Prostate gland (tissue), 2 donors: ENCODE measurements at places on chromosomes 13 and 19.

DNA sequence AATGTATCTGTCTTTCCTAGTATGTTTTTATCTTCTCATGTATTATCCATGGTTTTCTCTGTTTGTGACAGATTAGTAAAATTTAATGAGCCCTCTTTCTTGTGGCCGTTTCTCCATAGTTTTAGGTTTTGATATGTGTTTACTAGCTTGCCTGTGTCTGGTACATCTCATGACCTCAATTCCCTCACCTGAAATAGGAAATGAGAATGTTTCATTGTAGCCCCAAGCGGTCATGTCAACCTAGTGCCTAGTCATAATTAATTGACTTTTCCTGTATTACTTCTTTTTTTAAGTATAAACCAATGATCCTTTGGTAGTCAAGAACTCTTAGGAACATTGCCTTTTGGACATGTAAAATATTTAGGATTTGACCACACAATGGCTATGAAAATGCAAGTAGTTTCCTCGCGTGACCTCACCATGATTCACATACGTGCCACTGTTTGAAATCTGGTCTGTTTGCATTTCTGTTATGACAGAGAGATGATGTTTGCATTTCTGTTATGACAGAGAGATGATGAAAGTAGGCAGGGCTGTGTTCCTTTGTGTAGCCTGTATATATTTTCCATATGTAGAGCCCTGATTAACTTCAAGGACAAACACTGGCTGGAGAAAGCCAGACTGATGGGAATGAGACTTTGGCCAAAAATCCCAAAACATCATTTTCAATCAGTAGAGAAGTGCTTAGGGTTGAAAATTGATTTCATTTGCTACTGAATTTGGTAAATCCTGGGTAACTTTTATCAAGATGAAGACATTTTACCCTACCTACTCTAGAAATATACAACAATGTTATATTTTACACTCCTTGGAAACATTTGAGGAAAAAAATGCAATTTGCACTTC, 104.8 kb downstream of the TNFRSF19 start:
- no peaks in the 10 kb centered on the region for H3K27me3 ChIP-seq
- no peaks in the 10 kb centered on the region for H3K36me3 ChIP-seq
- no peak overlapping the region for H3K4me3 ChIP-seq
- no peak for DNase-seq
- H3K4me1 ChIP-seq: no peaks in the 10 kb centered on the region

- peak within 1 kb of the TSS; percentile 18 for H3K4me3 ChIP-seq
- H3K36me3 ChIP-seq: no peaks in the 10 kb centered on the region
- H3K27me3 ChIP-seq: no peaks in the 10 kb centered on the region
- peak within 1 kb of the TSS; percentile 45 for H3K27ac ChIP-seq
These were observed at the start of gene EPS8L1 for GRCh38 chr19:55075371-55075998. EPS8L1 (plus strand) TSS chr19:55075869; CDS start chr19:55076445, 576 bp downstream.

- no peak for DNase-seq
- H3K4me3 ChIP-seq: no peak overlapping the region
- H3K36me3 ChIP-seq: peaks cover 4% of the 10 kb centered on the region
- H3K27ac ChIP-seq: no peak overlapping the region
- no peaks in the 10 kb centered on the region for H3K4me1 ChIP-seq
These were observed 27.3 kb downstream of the PNPLA6 start for GRCh38 chr19:7562646-7563393.

DNA sequence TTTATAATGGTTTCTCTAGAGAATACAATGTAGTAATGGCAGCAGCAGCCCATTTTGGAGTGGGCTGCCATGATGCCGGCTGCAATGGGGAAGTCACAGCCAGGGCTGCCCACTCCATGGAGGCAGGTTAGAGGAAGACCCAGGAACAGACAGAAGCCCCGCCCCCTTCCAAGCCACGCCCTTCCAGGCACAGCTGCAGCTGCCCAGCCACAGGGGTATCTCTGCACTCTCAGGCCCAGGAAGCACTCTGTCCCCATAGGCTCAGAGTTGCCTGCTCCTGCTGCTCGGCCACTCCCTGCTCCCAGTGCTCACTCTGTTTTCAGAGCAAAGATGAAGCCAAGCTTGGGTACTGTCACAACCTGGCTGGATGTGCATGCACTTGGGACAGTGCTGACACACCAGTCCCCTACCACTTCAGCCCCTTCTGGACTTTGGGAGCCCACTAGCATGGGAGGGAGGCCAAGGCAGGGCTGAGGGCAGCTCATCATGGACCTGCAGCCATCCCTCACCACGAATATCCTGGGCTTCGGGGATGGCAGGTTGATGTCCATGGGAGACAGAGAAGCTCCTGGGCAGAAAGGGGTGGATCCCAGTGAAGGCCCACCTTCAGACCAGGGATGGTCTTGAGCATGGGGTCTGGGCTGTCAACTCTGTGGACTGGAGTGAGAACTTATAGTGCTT, 1224.2 kb downstream of the SLITRK5 start:
- no peaks in the 10 kb centered on the region for H3K27me3 ChIP-seq
- no peaks in the 10 kb centered on the region for H3K4me1 ChIP-seq
- no peak for DNase-seq
- no peak overlapping the region for H3K27ac ChIP-seq

GRCh38 chr13:45109102-45109720, 11.1 kb upstream of the GTF2F2 start:
- no peaks in the 10 kb centered on the region for H3K36me3 ChIP-seq
- DNase-seq: no peak
- H3K4me1 ChIP-seq: no peaks in the 10 kb centered on the region
- H3K4me3 ChIP-seq: no peak overlapping the region
- no peak overlapping the region for H3K27ac ChIP-seq

DNA sequence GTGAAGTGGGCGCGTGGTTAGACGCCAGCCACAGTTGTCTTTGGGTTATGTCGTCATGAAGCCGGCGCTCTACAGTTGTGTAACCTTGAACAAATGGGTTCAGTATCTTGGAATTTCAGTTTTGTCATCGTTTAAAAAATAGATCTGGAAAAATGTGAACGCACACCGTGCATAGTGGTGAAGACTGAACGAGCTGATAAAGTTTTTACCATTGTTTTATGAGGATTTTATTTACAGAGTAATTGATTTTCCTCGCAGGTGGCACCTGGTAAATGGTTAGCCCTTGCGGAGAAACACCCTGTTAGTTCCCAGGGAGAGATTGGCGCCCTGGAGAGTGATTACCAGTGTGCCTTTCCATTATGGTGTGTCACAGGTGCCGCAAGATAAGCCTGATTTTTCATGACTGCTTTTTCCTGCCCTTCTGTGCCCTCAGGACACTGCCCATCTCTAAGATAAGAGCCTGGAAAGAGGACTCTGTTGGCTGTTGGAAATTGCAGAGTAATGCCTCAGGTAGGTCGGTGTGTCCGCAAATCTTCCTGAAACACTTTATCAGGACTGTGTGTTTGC, 577 bp downstream of the ZNF181 start:
- peak overlapping the region; percentile 87 for H3K4me3 ChIP-seq
- DNase-seq: no peak
- H3K27me3 ChIP-seq: no peaks in the 10 kb centered on the region
- H3K27ac ChIP-seq: peak overlapping the region; percentile 93
- H3K36me3 ChIP-seq: peaks cover 7% of the 10 kb centered on the region

- H3K4me3 ChIP-seq: no peak overlapping the region
- no peaks in the 10 kb centered on the region for H3K36me3 ChIP-seq
- DNase-seq: no peak
- no peak overlapping the region for H3K27ac ChIP-seq
- H3K27me3 ChIP-seq: peaks cover 10% of the 10 kb centered on the region
- H3K4me1 ChIP-seq: no peaks in the 10 kb centered on the region
These were observed 43.4 kb upstream of the SPACA7 start for GRCh38 chr13:112332727-112333126.

GRCh38 chr19:49418511-49418910, 4.7 kb downstream of the PTH2 start:
- no peak overlapping the region for H3K4me3 ChIP-seq
- peaks cover 5% of the 10 kb centered on the region for H3K4me1 ChIP-seq
- H3K27me3 ChIP-seq: peaks cover 35% of the 10 kb centered on the region
- H3K27ac ChIP-seq: no peak overlapping the region
- no peaks in the 10 kb centered on the region for H3K36me3 ChIP-seq
- no peak for DNase-seq

- no peak overlapping the region for H3K4me3 ChIP-seq
- no peak for DNase-seq
- no peaks in the 10 kb centered on the region for H3K4me1 ChIP-seq
- H3K27me3 ChIP-seq: no peaks in the 10 kb centered on the region
- H3K27ac ChIP-seq: no peak overlapping the region
These were observed 299.3 kb downstream of the ENOX1 start for GRCh38 chr13:43487461-43487860.

GRCh38 chr13:38635030-38635429, 51.8 kb upstream of the FREM2 start:
- H3K36me3 ChIP-seq: no peaks in the 10 kb centered on the region
- no peak overlapping the region for H3K27ac ChIP-seq
- H3K4me3 ChIP-seq: no peak overlapping the region
- no peak for DNase-seq

DNA sequence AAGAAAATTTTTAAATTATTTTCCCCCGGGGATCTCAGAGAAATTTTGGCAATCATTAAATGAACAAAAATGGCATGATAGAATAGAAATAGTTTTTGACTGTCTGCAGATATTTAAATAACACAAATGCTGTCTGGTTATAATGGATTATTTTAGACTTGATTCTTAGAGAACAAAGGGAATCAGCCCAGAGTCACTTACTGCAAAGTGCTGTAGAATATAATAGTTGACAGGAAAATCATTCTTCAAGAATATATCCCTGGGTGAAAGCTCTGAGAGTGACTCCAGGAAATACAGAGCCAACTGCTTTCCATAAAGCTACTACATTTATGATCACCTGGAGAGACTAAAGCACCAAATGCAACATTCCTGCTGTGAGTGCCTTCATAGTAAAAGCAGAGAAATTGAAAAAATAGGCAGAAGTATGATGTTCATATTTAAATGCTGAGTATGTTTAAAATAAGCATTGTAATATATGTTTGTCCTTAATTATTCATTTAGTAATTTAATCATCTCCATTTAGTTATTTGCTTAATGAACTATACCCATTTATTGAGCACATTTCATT, 1765.8 kb downstream of the SLITRK1 start:
- no peak overlapping the region for H3K27ac ChIP-seq
- H3K27me3 ChIP-seq: no peaks in the 10 kb centered on the region
- H3K4me1 ChIP-seq: no peaks in the 10 kb centered on the region

- H3K4me3 ChIP-seq: no peak overlapping the region
- no peaks in the 10 kb centered on the region for H3K36me3 ChIP-seq
- H3K4me1 ChIP-seq: no peaks in the 10 kb centered on the region
- no peaks in the 10 kb centered on the region for H3K27me3 ChIP-seq
- no peak for DNase-seq
These were observed 83.5 kb downstream of the FRY start for GRCh38 chr13:32115066-32115465.
